ENCODE measurements at places on chromosomes 7 and 10.
A peak's percentile ranks its signal among the peaks of the same experiment; 100 is the strongest.

GRCh38 chr10:126945351-126946030, 40.3 kb downstream of the DOCK1 start:
- DNase-seq = no peak

DNA sequence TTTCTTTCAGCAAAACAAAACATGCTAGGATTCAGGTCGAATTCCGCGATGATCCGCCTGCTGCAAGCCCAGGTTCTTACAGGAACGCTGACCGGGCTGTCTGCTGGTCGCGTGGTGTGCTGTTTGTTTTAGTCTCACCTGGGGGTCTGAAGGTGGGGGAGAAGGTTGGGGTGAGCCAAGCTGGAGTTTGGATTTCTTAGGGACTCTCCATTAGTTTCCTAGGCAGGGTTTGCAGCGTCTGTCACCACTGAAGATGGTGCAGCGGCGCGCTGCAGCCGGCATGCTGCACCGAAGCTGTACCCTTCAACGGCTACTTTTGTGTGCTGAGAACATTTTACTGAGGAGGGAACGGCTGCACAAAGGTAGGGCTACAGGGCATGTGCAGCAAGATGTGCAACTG, 48.7 kb downstream of the GCC1 start:
- DNase-seq = no peak

- no peak for DNase-seq
Observed at GRCh38 chr7:132768099-132768498, 191.8 kb upstream of the PLXNA4 start.

DNA sequence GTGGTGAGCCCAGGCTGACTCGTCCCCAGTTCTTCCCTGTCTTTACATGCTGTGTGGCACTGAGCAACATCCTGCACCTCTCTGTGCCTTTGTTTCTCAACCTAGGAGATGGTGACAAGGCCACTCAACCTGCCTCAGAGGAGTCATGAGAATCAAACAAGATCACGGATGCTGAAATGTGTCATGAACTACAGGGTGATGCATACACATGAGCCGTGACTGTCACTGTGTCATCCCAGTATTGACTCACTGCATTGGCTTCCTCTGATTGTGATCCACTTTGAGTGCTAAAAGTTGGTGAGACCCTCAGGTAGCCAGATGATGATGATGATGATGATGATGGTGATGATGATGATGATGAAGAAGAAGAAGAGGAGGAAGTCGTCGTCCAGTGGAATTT, 11.5 kb downstream of the C10orf71 start:
- no peak for DNase-seq

- no peak for DNase-seq
Observed at GRCh38 chr7:137987968-137988367, 13.9 kb downstream of the CREB3L2 start.

- DNase-seq = no peak
Observed at GRCh38 chr7:47477191-47478016, 104.5 kb downstream of the TNS3 start.

DNA sequence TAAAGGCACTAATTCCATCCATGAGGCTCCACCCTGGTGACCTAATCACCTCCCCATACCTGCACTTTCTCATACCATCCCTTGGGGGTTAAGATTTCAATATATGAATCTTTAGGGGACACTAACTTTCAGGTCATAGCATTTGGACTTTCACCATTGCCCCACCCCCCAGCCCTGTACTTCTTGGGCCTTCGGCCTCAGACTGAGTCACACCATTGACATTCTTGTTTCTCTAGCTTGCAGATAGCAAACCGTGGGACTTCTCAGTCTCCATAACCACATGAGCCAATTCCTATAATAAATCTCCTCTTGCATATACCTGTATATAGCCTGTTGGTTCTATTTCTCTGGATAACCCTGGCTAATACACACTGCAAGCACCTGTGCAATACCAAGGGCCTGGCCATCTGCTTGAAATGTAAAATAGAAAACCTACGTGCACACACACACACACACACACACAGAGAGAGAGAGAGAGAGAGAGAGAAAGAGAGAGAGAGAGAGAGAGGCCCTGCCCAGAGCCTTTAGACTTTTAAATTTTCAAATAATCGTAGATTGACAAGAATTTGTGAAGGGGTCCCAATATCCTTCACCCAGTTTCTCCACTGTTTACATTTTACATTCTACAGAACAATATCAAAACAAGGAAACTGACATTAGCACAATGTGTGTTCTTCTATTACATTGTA, 25.3 kb downstream of the ANXA8 start:
- DNase-seq = no peak

DNA sequence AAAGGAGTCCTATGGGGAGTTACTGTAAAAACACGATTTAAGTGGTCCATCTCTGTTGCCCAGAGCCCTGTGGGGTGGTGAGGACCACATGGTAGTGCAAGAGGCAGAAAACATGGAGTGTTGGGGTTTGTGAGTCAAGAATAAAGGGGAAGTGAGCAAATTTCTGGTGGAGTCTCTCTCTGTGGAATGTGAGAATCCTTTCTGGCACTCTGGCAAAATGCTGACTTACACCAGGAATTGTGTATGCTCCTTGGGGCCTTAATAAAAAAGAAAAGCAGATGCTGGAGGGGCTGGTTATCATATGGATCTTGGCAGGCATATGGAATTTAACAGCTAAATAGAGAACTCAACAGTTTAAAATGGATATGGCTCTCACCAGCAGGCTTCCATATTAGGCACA, 486.0 kb downstream of the TNS3 start:
- DNase-seq = no peak

DNA sequence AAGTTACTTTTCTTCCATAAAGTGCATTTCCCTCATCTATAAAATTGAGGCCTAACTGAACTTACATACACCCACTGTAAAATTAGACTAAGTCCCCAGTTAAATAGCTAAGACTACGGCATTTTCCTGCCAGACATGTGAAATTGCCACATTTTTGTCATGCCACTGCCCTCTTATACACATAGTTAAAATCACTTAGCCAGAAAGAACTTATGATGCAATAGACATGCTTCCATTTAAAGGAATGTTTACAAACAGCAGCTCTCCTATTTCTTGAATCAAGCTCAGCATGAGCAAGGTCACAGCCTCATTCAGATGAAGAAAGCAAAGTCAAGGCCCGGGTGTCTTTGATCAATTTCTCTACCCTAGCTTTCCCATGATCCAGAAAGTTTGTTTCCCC, 175.7 kb downstream of the LRRN3 start:
- no peak for DNase-seq

DNA sequence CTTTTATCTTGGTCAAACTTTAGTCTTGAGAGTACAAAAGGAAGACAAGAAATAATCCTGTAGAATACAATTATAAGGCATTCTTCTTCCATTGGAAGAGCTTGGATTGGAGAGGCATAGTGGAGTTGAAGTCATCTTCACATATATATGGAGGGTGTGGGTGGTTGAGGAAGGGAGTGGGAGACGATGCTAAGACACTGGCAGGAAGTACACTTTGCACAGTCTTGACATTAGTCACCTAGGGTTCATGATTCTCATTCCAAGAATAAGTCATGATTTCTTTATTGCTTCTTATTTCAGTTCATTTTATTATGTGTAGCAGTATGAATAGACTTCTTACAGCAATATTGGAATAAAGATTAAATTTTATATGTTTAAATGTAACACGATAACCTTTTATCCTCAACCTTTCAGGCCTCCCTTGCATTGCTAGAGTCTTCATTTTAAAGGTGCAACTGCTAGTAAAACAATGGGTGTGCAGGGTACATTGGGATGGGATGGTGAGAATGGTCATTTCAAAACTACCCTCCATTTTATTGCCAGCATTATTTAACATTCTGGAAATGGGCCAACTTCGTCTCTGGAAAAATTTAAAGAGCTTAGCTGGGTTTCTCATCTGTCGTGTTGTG, 12.3 kb upstream of the SLC26A3 start:
- DNase-seq = peak; percentile 21

DNA sequence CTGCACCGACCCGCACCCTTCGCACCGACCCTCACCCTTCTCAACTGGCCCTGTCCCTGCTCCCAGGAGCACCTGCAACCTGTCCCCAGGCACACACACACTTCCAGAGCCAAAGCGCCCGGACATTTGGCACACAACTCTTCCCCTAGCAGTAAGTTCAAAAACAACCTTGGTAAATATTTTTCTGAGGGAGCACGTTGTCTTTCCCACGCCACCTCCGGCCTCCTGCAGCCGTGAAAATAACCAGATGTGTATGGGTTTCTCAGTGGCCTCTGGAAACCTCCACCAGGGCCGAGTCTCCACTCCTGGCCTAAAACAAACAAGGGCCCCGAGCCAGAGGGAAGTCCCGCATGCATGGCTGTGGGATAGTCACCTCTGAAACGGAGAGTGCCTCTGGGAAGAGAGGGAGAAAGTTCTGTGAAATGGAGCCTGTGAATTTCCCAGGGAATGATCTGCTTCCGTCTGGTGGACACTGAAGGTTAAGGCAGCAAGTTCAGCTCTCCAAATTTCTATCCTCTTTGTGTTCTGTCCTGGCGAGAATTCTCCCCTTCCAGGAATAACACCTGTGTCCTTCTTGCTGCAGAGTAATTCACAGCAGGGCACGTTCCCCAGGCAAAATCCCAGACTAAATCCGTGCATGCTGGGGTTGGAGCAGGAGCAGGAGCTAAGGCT, 15.8 kb downstream of the PODXL start:
- DNase-seq = no peak

Measured in stimulated activated CD4-positive, alpha-beta T cell treated with anti-CD3 and anti-CD28 coated beads, Interleukin-2, amount 100 ng/mL, for 24 hours (primary cell).